CD4-positive, alpha-beta T cell treated with Interleukin-10 for 1 hour (primary cell): ENCODE measurements at places on chromosomes 6 and 20.

DNA sequence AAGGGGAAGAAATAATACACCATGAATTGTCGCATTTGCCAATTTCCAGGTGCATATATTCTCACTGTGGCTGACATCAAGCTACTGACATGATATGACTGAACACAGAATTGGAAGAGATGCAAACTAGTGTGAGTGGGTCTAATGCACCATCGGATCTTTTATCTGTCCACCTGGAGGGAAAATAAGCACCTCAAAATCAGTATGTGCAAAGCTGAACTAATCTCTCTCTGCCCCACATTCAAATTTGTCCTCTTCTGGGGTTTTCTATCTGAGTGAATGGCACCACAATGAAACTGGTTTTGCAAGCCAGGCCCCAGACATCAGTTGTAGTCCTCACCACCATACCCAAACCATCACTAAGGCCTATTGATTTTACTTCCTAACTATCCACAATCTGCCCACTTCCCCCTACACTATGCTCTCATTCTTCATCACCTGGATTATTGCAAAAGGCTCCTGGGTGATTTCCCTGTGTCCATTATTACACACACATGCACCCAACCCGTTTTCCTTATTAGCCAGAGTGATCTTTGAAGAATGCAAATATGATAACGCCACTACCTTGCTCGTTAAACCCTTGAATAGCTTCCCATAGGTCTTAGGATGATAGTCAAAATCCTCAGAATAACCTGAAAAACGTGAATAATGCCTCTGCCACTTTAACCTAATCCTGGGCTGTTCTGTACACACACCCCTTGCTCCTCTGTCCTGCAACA, 159.0 kb upstream of the GMDS start:
- no peak for DNase-seq

DNA sequence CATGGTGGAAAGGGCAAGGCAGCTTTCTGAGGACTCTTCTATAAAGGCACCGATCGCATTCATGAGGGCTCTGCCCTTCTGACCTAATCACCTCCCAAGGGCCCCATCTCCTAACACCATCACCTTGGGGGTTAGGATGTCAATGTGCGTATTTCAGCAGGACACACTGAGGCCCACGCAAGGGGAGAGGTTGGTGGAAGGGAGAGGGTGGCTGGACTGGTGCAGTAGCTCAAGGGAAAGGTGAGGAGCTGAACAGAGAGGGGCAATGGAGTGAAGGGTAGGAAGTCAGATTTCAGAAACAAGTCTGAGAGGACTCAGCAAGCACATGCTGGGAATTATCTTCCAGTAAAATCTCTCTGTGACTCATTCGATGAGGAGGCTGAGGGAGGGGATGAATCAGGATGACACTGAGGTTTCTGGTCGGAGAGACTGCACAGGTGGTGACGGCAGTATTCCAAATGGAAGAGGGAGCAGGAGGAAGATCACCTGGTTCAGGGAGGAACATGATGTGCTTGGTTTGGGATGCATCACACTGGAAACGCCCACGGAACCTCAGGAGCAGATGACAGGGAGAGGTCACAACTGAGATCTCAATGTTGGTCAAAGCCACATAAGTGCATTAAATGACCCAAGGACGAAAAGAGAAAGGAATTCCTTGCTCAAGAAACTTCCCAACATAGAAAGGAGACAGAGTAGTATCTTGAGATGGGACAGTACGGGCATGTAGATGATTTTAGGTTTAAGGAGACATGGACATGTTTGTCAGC, 67.1 kb downstream of the TFAP2A start:
- no peak for DNase-seq

- DNase-seq = no peak
These were observed 137.2 kb downstream of the DLL1 start for GRCh38 chr6:170153436-170154319.

DNA sequence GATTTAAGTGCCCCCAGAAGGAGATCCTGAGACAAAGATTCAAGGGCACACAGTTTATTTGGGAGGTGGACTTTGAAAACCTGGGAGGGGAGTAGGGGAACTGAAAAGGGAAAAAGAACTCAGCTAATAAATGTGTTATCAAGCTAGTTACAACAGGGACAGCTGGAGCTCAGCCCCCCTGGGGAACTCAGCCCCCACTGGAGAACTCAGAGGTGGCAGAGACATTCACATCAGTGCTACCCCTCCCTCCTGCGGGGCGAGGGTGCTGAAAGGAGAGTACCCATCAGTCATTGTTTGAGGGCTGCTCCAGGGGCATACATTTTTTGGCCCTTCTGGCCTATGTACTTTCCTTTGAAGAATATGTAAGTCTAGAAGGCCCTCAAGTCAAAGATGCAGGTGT, 101.4 kb downstream of the LRFN2 start:
- DNase-seq = no peak

DNA sequence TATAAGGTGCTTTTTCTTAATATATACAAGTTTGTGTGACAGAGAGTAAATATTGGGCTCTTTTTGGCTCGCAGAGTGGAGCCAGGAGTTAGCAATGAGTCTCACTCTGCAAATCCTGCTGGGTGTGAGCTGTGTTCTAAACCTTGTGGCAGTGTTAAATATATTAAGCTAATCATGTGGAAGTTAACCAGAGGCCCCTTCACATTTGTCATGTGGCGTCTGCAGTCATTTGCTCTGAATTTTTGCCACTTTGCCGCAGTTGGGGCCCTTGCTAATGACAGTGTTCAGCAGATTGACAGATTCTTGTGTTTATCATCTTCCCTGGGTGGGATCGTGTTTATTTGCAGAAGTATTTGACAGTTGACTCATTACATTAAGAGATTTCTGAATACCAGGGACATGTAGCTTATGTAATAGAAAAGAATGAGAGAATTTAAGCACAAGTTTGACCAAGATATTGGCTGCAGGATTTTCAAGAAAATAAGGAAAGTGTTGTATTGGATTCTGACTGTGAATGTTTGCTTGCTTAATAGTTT, 37.9 kb downstream of the SPATA2 start:
- no peak for DNase-seq

DNA sequence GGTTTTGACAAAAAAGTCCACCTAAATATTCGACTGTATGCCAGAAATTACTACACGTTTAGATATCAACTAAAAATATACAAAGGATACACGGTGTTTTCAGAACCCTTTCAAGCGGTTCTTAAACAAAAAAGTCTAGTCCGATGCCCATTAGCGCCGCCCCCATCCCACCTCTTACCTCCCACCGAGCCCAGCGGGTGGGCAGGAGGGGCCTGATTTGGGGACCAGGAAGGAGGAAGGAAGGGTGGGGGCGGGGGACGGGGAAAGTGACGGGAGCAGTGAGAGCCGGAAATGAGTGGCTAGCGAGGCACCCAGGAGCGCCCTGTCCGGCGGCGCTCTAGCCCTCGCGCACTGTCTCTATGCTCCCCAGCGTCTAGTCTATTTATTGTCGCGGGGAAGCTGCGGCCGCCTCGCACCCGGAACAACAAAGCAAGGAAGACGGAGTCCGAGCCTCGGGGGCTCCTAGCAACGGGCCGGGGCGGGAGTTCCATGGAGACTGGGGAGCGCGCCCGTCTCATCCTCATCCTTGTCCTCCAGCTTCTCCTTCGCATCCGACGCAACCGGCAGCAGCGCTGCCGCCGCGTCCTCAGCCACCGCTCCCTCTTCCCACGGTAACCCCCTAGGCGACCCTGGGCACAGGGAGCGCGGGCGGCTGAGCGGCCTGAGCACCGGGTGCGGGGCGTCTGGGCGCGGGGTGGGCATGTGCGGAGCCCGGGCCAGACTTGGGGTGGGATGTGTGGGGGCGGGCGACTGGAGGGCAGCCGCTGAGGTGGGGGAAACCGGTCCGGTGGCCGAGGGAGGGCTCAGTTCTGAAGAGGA, at the start of gene TBPL1:
TSS of gene TBPL1 (plus strand) at position 410 of the 819 bp plus-strand sequence. CDS start 26,902 bp downstream, outside the sequence.
- DNase-seq = peak; percentile 94

DNA sequence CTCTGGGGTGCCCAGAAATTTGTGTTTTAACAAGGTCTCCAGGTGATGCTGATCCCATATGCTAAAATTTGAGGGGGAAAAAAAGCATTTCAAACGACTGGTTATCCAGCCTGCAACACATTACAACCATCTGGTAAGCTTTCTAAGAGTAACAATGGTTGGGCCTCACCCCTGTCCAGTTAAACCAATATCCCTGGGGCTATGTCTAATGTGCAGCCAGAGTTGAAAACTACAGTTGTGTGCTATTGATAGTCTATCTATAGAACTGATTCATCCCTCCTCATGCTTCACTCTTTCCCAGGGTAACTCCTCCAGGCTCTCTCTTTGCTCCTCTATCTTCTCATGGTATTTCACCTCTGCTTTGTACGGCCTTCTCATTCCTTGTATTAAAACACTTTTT, 458.3 kb downstream of the MMUT start:
- no peak for DNase-seq

GRCh38 chr6:118780668-118781067, 113.3 kb upstream of the ASF1A start:
- no peak for DNase-seq

GRCh38 chr20:57252559-57253162, 13.8 kb downstream of the BMP7 start:
- no peak for DNase-seq

DNA sequence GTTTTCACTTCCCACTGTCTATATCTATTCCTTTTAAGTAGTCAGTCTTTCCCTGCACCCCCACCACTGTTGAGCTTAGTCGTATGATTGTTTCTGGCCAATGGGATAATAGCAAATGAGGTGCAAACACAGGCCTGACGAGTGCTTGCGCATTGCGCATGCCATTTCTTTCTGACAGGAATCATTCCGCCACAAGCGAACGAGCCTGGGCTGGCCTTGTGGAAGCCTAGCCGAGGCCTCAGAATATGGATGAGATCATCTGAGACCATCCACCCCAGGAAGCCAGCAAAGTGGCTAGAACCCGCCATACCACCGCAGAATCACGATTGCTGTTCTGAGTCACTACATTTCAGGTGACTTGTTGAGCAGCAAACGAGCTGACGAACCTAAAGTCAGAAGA, 52.2 kb upstream of the PRL start:
- no peak for DNase-seq

DNA sequence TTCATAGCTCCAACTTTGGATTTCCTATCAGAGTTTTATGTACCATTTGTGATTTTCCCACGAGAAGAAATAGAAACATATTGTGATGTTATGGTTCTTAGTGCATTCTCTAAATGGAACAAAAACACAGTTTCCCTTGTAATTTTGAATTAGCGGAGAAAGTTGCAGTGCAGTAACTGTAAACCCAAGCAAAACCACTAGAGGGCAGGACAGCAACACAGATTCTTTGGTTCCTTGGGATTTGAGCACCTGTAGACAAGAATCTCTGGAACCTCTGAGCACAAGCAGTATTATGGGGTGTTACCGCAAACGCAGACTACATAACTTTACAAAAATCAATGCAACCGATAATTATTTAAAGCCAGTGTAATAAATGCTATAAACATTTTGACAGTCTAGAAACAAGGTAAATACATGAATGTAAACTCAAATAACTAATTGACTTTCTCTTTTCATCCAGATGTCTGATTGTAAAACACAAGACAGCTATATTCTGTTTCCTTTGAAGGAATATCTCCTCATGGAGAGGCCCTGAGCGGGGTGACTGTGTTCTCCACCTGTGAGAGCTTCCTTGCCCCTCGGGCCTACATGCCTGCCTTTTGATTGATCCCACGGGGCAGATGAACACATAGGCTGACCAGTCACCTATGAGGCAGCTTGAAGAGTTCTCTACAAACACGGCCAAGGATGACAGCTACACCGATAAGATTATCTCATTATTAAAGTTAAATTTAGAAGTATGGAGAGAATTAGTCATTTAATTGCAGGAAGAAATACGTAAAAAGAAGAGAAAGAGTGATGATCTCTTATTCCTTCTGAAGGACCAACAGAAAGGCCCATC, 67.5 kb upstream of the COL21A1 start:
- DNase-seq = no peak

DNA sequence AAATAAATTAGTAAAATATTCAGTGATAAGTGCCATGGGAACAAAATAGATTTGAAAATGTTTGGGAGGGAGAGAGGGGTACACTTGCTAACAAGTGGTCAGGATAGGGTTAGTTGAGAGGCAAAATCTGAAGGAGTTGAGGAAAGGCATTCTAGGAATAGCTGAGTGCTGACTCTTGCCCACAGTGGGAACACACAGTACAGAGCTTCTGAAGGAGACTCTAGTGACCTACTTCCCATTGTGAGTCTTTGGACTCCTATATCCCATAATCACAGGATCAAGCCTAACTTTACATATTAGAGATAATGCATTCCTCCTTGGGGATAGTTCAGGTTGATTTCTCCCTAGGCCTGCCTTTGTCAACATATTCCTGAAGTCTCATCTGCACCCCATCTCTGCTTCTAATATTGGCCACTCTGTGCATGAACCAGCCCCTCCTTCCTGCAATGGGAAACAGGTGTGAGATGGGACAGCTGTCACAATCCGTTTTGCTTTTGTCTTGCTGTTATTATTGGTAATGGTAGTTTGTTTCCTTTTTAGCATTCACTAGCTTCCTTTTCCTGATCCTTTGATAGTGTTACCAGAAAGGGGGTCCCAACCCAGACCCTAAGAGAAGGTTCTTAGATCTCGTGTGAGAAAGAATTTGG, 2.6 kb upstream of the TRIM38 start:
- no peak for DNase-seq

GRCh38 chr6:88513471-88513870, 347.3 kb upstream of the CNR1 start:
- no peak for DNase-seq

- peak; percentile 39 for DNase-seq
These were observed 7.0 kb downstream of the ELMO2 start for GRCh38 chr20:46399401-46399800.

DNA sequence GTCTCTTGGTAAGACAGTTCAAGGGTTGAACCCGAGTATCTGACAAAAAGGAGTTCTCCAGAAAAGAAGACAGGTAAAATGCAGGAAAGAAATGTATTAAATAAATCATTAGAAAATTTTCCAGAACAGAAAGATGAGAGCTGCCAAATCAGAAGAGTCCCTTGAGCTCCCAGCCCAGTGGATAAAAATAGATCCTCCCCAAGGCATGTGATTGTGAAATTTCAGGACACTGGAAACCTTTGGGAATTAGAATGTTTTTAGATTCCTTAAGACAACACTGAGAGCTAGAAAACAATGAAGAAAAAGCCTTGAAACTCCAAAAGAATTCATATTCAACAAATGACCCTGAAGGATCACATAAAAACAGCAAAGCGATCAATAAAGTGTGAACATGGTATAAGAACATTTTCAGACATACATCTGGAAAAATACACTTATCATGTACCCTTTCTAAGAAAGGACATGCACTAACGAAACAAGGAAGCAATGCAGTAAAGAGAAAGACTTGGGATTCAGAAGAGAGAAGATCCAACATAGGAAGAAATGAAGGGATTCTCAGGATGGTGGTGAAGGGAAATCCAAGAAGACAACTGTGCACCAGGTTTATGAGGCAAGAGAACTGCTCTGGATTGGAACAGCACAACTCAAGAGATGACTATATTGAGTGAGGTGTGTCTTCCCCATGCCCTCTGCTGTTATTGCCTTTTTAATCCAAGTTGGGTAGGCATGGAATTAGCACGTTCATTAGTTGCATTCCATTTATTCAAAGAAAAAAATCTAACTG, 390.4 kb downstream of the SYNE1 start:
- DNase-seq = no peak
